HL-60 (cell line): ENCODE measurements at places on chromosomes 1 and 21.

- DNase-seq: no peak
These were observed 55.6 kb downstream of the KLHDC7A start for GRCh38 chr1:18536356-18536755.

GRCh38 chr1:30977105-30977504, 68.5 kb upstream of the SDC3 start:
- DNase-seq: no peak

GRCh38 chr1:153507926-153508583, 27.7 kb downstream of the S100A6 start:
- no peak for DNase-seq

GRCh38 chr1:18314399-18314798, 166.3 kb upstream of the KLHDC7A start:
- no peak for DNase-seq

- DNase-seq: no peak
These were observed 19.3 kb downstream of the TP73 start for GRCh38 chr1:3671371-3672180.

DNA sequence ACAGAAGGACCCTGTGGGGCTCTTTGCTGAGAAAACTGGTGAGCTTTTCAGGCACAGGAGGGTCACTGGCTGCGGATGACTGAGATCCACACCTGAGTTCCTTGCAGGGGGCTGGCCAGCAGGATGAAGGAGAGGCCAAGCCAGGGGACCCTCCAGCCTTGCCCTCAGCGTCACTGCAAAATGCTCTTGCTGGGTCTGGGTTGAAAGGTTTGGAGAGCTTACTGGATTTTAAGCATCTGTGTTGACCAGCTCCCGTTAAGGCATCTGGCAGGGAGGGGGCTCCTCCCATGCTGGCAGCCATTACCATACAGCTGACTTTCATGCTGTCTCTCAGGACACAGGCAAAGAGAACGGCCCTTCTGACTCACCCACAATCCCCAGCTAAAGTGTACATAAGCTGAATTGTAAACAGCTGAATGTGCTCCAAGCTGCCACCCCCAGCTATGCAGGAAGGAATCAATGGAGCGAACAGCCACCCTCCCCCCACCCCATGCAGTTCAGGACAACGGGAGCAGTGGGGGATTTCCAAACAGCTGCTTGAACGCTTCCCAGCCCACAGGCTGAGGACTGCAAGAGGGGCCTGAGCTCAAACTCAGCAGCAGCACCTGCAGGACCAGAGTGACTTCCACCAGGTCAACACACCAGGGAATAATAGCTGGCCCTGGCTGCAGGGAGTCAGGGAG, 21.3 kb upstream of the A3GALT2 start:
- DNase-seq: no peak

- no peak for DNase-seq
These were observed 133.8 kb upstream of the C1orf105 start for GRCh38 chr1:172286629-172287076.

DNA sequence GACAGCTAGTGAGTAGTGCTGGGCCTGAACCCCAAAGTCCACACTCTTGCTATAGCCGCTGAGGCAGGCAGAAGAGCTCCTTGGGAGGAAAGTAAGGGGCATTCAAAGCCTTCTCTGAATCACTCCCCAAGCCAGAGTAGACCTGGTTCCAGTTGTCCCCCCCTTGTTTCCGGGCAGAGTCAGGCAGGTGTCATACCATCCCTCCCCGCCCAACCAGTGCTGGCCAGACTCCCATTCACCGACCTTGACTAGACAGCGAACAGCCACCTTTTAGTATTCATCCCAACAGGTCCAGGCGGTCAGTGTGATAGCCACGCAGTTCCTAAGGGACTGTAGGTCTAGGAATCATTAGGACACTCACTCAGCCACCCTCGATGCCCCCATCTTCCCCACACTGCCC, 11.8 kb downstream of the CHRNB2 start:
- no peak for DNase-seq

- DNase-seq: no peak
These were observed 6.9 kb downstream of the ENO1 start for GRCh38 chr1:8871539-8871935.

DNA sequence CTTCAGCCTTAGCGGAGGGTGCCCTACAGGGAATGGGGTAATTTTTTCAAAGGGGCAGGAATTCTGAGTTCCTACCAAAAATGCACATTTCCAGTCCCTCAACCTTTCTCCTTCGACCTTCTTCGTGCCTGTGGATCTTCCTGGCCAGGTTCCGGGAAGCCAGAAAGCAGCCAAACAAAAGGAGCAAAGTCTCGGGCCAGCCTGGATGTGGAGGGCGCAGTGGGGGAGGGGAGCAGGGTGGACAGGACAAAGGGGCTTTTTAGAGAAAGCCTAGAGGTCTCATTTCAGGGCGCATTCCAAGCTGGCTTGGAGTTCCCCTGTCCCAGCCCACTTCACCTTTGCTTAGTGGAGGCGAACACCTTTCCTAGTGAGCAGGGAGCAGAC, 2.9 kb upstream of the INAVA start:
- DNase-seq: no peak

DNA sequence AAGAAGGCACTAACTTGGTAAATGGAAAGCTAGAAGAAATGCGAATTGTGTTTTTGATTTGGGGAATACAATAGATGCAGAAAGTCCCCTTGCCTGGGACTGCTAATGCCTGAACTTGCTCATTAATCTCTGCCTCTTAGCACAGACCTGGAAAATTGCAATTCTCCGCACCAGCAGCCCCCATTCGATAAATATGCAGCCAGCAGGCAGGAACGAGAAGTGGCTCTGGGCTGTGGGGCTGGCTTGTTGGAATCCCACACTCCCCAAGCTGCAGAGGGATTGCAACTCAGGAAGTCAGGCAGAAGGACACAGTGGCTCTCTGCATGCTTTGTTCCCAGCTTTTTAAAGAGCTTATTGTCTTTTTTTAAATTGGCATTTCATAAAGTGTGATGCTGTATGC, 51.3 kb downstream of the PCP4 start:
- no peak for DNase-seq

DNA sequence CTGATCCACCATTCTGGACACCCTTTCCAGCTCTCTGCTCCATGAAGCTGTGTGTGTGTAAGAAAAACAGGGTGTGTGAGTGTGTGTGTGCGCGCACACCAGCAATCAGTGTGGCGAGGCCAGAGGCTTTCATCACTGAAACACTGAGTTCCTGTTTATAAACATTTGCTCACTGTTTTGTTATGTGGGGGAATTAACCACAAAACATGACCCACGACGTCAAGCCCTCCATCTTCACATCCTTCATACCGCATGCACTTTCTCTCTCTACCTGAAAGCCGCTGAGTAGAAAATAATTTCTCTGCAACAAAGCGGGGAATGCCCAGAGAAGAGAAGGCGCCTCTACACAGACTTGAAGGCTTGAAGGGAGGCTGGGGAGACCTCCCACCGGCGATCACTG, 148.9 kb upstream of the IRF2BP2 start:
- DNase-seq: no peak

DNA sequence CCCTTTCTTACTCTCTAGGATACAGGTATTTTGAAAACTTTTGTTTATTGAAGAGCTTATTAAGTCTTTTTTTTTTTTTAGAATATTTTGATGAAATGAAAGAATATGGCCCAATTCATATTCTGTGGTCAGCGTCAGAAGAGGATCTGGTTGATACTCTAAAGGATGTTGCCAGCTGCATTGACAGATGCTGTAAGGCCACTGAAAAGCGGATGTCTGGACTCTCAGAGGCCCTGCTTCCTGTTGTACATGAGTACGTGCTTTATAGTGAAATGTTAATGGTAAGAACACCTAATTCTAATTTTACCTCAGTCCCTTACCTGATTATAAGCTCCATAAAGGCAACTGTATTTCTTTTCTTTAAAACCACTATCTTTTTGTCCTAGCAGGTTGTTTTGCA, 37.1 kb downstream of the SNX7 start:
- no peak for DNase-seq

- no peak for DNase-seq
These were observed 15.1 kb upstream of the PIGV start for GRCh38 chr1:26772687-26773086.

DNA sequence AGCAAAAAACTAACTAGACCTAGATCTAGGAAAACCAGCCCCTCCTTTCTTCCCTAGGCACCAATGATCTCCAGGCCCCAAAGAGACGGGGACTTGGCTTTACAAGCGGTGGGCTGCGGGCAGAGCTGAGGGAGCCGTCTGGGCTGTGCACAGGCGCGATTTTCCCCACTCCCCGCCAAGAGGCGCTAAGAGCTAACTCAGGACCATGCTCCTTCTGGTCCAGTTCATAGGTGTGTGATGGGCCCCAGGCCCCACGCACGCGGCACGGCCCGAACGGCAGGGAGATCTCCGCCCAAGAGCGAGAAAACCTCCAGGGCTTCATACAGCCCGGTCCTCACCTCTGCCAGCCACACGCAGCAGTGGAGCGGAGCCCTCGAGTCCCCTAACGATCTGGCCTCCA, 7.5 kb upstream of the GPR153 start:
- DNase-seq: no peak

DNA sequence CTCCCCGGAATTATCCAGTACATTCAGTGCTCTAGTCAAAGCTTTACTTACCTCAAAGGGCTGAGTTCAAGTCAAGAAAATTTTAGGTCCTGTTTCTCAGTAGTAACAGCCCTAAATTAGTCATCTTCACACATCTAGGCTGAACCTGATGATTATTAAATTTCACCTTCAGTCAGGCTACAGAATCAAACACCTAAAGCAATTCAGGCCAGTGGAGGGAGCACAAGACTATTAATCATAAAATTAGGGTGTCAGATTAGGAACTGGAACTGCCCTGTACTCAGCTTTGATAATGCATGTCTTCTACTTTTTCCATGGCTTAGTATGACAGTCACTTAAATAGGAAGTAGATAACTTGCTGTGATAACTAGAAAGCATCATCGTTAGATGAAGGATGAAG, 28.4 kb upstream of the BCAS2 start:
- no peak for DNase-seq

- no peak for DNase-seq
These were observed 10.3 kb downstream of the PARS2 start for GRCh38 chr1:54754045-54754444.

GRCh38 chr1:75211648-75212047, 77.5 kb downstream of the LHX8 start:
- DNase-seq: no peak

DNA sequence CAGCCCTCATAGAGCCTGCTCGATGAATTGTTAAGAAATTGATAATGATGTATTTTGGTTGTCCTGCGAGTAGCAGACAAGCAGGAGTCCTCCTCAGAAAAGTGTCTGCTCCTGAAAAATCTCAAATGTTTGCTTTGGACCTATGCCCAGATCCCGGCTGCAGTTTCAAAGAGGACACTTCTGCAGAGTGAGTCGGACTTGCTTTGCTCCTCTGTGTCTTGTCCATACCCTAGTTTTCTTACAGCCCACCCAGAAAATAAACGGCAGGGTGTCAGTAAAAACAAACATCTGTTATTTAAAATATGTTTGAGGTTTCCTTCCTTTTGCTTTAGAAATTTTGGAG, 2.8 kb downstream of the S100A10 start:
- no peak for DNase-seq

DNA sequence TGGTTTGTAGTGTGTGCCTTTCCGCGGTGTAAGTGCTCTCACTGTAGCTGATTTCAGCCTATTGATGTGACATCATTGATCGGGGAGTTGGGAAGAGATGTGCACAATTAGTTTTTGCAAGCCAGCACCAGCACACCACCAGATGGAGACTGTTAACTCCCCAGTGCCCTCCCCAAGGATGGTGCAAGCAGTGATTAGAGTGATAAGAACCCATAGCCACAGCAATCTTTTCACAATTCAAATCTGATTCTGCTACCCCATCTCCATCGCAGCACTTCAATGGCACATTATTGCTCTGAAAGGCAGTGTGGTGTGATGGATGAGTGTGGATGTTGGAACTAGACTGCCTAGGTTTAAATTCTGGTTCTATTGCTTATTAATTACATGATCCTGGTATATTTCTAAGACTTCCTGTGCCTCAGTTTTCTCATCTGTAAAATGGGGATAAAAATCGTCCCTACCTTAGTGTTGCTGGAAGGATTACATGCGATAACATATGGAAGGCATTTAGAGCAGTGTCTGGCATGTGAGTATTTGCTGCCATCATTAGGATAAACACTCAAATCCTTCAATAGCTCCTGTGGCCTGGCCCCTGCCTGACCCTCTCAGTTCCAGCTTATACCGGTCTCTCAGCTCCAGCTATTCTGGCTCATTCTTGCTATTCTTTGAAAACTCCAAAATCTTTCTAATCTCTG, 6.7 kb downstream of the CSF3R start:
- DNase-seq: no peak

DNA sequence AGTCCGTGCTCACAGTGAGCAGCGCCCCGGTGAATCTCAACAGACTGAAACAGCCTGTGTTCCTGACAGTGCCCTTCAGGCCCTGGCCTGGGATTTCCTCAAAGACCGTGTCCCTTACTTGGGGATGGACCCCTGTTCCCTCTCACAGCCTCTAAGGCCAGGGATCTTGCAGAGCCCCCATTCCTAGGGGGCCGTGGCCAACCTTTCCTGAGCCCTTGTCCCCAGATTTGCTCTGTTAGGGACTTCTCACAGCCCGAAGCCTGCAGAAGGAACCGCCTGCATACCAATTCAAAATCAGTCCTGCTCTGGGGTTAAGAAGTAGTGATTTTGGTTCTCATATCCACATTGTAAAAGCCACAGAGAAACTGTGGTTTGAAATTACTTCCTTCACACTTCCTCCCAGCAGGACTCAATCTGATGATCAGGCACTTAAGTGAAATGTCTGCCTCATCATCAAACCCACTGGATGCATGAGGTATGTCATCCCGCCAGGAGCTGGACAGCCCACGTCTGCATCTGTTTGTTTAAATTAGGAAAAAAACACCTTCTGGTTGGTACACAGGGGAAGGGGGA, 14.9 kb downstream of the ABCA4 start:
- no peak for DNase-seq

DNA sequence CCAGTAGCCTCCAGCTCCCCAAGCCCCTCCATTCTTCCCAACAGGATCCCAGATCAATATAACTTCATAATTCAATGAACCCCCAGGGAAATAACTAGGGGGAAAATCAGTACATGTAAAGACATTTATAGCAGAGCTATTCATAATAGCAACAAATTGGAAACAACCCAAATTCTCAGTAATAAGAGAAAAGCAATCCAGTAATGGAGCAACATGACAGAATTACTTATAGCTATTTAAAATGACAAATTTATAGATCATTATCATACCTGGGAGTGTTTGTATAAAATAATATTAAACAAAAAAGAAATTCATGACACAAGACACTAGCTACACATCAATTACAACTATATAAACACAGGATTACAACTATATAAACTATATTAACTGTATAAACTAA, 20.2 kb downstream of the PLEKHA6 start:
- DNase-seq: no peak

GRCh38 chr1:69494221-69494620, 73.5 kb upstream of the LRRC7 start:
- no peak for DNase-seq

DNA sequence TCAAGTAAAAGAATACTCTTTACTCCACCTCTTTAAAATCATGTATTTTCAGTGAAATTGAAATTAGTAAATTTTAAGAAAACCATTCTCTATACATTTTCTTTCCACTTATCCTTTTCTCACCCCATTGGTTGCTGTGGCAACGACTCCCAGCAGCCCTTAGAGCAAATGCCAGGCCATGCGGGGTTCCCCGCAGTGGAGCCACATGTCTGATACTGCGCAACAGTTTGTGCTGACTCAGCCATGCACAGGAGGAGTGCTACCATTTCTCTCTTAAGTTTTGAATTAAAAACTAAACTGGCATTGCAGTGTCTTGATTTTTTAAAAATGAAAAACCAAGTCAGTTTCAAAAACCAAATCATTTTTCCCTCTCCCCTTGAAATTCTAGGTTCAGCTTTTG, 214.1 kb upstream of the L1TD1 start:
- no peak for DNase-seq
